ENCODE measurements at places on chromosomes 6 and 20.

GRCh38 chr6:134165561-134166201 is 113.3 kb upstream of the SLC2A12 start:
- DNase-seq: no peak

GRCh38 chr6:55511122-55511800 is 67.7 kb downstream of the HMGCLL1 start:
- DNase-seq: no peak

DNA sequence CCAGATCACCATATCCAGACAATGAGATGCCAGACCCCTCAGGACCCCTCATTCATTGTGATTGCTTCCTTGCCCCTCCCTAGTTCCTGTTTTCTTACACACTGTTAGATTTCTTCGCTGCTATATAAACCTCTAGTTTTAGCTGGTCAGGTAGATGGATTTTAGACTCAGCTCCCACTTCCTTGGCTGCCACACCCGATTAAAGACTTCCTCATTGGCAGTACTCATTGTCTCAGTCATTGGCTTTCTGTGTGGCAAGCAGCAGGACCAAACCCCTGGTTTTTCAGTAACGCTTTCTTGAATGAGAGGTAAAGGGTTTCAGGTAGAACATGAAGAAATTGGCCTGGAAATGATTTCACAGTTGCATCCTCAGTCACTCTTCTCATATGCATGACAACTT is 47.9 kb downstream of the QRSL1 start:
- no peak for DNase-seq

DNA sequence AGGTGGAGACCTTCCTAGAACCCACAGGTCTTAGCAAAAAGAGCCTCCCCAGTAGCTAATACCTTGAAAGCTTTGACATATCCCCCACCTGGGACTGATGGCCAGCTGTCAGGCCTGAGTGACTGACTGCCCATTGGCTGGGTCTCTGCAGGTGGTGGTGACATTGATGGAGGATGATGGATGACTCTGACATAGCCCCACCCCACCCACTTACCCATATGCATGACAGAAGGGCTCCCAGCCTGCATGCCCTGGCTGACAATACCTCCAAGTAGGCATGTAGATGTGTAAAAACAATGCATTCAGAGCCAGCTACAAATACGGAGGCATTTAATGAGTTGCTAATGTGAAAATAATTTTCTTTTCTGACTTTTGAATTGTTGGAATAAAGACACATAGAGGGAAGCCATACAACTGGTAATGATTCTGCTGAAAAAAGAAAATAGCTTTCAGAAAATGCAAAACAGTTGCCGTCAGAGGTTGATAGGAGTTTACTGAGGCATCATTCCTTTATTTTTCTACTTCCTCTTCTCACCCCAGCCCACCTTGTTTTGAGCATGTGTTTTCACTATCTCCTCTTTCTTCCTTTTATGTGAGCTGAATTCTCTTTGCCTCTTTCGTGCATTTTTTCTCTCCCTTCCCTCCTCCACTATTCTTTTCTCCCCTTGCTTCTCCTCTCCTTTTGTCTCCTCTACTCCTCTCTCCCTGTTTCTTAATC is 70.6 kb downstream of the OLIG3 start:
- DNase-seq: no peak

DNA sequence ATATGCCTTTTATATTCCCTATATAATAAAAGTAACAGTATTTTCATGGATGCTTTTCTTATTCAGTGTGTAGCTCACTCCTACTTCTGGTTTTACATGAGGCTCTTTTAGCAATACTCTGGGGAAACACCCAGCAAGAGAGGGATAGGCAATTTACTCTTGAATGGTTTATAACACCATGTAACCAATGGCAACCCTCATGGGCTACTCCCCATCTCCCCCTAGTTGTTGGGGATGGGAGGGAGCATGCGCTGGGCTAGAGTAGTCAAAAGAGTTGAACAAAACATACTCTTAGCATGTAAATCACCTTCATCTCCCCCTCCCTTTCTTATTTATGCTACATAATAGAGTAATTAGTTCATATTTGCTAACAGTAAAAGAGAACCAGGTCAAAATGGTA is 140.1 kb upstream of the LRFN2 start:
- no peak for DNase-seq

GRCh38 chr6:131225127-131225526 is 89.9 kb downstream of the AKAP7 start:
- no peak for DNase-seq

- DNase-seq: no peak
These were observed 17.8 kb upstream of the CST9L start for GRCh38 chr20:23585808-23586734.

DNA sequence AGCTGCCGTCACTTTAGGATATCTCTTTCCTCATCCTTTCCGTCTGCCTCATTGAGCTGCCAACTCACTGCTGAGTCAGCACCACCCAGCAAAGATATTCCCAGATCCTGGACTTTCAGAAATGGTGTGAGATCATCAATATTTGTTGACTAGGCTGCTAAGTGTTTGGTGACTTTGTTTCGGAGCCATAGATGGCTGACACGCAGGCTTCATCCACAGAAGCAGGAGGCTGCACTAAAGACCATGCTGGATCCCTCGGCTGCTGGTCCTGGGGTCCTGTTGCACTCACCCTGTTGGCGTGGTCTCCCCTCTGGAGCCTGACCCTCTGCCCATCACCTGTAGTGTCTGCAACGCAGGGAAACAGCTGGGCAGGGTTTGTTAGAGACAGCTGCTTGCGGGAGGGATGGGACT is 96.5 kb downstream of the ERMARD start:
- no peak for DNase-seq

DNA sequence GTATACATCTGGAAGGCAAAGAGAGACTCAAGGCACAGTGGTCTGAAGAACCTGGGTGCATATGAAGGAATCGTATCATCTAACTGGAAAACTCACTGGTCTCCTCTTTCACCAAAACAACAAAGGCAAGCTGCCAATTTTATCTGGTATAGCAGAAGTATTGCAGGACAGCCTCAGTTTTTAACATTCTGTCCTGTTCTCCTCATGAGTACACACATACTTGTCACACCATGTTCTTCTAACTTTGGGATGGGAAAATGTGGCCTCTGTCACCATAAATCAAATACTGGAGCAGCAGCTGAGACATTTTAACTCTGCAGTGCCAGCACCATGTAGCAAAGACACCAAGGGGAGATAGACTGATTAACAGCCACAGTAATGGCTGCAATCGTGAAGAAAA is 199.1 kb upstream of the CNR1 start:
- DNase-seq: no peak

DNA sequence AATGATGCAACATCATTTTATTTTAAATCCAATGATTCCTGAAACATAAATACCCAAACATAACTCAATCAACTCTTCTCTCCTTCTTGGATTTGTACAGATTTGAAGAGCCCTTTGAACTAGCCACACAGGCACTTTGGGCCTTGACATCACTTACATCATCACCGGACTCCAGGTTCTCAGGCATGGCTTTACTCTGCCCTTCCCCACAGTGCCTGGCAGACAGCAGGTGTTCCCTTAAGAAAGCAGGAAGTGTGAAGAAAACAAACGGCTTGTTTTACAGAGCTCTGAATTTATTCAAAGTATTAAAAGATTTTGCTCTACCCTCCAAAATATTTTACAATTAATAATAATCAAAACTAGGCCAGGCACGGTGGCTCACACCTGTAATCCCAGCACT is 54.8 kb upstream of the GCM1 start:
- no peak for DNase-seq

GRCh38 chr20:48124181-48124782 is 339.0 kb upstream of the SULF2 start:
- no peak for DNase-seq

DNA sequence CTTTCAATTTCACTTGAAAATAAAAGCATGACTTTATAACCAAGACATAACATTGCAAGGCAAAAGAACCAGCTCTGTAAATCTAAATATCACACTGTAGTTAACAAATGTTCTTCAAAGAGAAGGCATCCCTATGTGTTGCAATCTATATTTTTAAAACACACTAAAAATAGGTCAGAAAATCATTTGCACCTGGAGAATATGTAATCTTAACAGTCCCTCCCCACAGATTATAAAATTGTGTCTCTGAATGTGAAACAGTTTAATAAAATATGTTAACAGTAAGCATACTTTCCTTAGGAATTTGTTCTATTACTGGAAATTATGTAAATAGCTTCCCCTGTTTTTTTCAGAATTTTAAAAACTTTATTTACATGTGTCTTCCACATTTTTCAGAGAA is 351.9 kb downstream of the COL12A1 start:
- DNase-seq: no peak

GRCh38 chr6:2147766-2148448 is 97.5 kb downstream of the GMDS start:
- DNase-seq: no peak

GRCh38 chr6:93418408-93419303 is 703 bp downstream of the EPHA7 start:
- DNase-seq: no peak

GRCh38 chr6:116059713-116060571 is 749 bp downstream of the FRK start:
- DNase-seq: no peak

- no peak for DNase-seq
These were observed 650.5 kb downstream of the UTRN start for GRCh38 chr6:144935661-144936060.

DNA sequence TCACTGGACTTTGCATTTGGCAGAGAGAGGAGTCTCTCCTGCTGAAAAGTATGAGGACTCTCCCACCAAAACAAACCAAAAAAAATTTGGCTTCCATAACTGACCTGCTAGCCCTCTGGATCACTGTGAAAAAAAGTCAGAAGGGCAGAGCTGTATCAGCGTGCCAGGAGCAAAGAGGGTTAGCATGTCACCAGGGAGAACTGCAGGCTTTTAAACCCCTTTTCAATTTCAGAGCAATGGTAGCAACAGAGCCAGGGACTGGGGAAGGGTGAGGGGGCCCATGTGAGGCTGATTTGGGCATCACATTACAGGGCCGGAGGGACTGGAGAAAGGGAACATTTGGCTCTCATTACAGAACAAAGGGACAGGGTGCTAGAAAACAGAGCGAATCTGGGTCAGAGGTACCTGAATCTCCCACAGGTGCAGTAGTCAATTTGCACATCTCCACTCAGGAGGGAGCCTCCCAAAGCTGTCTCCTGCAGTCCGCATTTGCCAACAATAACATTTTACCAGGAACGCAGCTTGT is 185.7 kb upstream of the EYA4 start:
- no peak for DNase-seq

GRCh38 chr6:80610846-80611245 is 504.4 kb downstream of the BCKDHB start:
- DNase-seq: no peak

- DNase-seq: no peak
These were observed 20.4 kb downstream of the SPINT4 start for GRCh38 chr20:45742596-45742995.

- DNase-seq: no peak
These were observed 141.3 kb downstream of the PXDC1 start for GRCh38 chr6:3610206-3610605.
